ENCODE measurements at places on chromosomes 1 and 21.
A peak's percentile ranks its signal among the peaks of the same experiment; 100 is the strongest.

GRCh38 chr1:214847071-214847810 lies 235.3 kb upstream of the KCNK2 start:
- DNase-seq = no peak

DNA sequence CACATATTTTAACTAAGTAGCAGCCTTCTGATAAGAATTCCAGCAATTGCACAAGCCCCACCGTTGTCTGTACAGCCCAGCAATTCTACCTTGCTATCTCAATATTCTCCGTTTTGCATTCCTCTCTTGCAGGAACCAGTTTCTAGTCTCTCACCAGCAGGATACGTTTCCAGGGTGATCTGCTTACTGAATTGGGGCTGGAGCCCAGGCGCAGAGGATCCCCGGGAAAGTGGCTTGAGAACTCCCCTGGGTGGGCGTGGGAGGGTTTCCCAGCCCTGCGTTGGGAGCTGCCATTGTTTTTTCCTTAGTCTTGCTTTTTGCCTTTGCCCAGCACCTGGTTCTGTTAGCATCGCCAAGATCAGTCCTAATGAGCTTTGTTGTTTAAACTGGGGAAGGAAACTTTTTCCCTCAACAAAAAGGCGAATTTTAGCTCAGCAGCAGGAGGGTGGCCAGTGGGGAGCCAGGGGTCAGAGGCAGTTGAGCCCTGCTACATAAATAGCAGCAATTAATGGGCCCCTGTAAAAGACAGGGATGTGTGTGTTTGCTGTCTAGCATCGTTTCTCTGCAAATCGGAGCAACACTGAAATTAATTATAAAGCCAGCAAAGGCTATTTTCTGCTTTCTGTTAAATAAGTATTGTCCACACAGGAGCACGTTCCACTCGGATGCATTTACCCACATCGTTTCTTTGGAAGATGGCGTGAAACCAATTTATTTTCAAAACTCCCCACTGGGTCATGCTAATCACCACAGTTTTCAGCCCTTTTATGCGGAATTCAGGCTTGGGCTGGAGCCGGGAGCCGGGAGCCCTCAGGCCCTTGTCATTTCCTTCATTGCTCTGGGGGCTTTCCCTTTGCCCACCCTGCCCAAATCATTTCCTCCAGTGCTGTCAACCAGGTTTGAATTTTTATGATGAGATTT lies 36.6 kb downstream of the HUNK start:
- DNase-seq = no peak

DNA sequence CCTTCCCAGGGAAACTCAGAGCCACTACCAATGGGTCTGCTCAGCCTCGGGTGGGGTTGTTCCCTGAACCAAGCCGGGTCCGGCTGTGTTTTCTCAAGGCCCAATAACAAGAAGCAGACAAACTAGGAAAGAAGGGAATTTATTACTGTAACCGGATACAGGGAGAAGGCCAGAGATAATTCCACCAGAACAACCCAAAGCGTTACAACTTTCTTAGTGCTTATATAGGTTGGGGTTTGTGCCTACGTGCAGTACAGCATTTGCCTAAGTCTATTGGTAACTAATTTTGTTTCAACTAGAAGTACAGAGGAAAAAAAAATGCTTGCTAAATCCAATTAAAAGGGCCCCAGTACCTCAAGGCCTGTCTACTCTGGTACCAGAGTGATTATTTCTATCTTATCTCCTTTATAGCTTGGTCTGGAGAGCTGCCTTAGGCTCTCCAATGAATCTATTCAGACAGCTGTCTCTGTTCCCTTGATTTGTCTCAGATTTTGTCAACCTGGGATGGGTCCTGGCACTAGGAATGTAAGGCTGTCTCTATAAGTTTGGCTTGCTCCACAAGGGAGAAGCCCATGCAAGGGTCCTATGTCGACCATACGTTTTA lies 57.3 kb upstream of the CCDC190 start:
- DNase-seq = no peak

DNA sequence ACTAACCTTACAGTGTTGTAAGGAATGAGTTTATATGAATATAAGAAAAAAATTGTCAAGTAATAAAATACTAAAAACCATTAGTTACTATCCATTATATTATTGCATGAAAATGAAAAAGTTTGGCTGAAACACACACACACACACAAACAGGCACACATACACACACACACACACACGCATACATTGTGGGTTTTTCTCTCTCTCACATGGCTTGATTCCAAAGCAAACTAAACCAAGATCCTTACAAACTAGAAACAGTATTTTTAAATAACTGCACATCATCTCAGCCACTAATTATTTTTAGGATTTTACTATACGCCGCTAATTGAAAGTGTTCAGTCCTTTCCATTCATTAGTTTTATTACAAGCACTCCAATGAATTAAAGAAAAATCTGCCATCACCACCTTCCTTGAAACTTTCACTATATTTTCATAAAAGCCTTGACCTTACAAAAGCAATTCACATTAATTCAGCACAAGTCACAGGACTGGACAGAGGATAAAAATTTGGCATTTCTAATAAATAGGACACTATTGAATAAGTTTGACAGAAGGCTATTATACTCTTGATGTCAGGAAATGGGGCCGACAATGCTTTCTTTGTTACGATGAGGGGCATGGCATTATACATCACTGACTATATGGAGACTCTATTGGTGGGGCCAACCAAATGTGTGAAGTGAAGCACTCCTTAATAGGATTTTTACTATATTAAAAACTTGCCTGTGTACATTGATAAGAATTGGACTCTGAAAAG lies 187.0 kb upstream of the ESRRG start:
- DNase-seq = no peak

GRCh38 chr1:12404918-12405317 lies 175.1 kb downstream of the VPS13D start:
- no peak for DNase-seq

DNA sequence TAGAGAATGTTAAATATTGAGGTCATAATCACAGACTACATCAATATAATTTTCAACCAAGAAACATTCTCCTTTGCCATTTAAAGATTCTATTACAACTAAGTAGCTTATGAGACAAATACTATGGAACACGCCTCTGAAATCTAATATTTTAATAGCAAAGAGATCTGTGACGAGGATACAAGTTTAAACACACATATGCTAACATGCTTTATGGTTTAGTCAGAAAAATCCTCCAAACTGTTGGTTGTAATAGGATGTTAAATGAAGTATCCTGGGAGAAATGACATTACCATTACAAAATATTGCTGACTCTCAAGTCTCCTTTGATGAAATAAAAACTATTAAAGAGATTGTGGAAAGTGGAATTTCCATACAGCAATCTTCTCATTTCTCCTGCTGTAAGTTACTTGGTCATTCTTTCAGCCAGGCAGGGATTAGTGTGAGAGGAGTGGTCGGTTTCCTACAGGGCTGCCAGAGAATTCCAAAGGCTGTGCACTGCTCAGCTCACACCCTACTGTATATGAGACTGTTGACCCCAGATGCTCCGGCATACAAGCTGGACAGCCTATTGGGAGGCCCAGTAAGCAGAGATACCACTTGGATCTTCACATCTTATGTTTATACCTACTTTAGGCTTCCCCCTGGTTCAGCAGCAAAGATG lies 26.6 kb downstream of the SCYL3 start:
- DNase-seq = no peak

- peak; percentile 71 for DNase-seq
Observed at GRCh38 chr1:19336543-19336942, 24.4 kb downstream of the SLC66A1 start.

DNA sequence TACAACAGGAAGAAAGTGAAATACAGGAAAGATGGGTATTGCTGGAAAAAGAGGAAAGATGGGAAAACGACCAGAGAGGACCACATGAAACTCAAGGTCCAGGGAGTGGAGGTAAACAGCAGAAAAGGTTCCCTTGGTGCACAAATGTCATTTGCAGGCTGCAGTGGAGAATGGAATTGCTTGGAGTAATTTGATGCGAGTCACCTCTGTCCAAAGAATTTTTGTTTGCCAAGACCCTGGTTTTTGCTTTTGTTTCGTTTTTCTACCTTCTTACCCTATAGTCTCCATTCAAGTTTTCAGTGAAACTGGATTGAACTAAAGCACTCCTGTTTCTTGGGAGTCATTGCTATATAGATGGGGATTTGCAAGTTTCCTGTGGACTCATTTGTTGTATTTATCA lies 464.3 kb downstream of the CAMTA1 start:
- no peak for DNase-seq
